ENCODE measurements at places on chromosomes 4 and X. TPM values are rescaled to one million over a fixed set of nuclear protein-coding genes. Genes with fewer than 3 reads are reported as not detected.

The SLC9B1 gene
- 0.56 TPM for total RNA-seq

The FGB gene
- 11,692 TPM for total RNA-seq

The HAND2 gene
- total RNA-seq: 6.2 TPM

The REPS2 gene
- total RNA-seq: 15.3 TPM

The GSPT2 gene
- total RNA-seq: 8.7 TPM

The PRR32 gene
- not detected for total RNA-seq

The MAOB gene
- total RNA-seq: 70.1 TPM
